T-cell (primary cell): ENCODE measurements at places on chromosomes 11 and 22. TPM values are rescaled to one million over a fixed set of nuclear protein-coding genes. Genes with fewer than 3 reads are reported as not detected.
A peak's percentile ranks its signal among the peaks of the same experiment; 100 is the strongest.

Gene PHF21A
- 45.5 TPM for total RNA-seq

DNA sequence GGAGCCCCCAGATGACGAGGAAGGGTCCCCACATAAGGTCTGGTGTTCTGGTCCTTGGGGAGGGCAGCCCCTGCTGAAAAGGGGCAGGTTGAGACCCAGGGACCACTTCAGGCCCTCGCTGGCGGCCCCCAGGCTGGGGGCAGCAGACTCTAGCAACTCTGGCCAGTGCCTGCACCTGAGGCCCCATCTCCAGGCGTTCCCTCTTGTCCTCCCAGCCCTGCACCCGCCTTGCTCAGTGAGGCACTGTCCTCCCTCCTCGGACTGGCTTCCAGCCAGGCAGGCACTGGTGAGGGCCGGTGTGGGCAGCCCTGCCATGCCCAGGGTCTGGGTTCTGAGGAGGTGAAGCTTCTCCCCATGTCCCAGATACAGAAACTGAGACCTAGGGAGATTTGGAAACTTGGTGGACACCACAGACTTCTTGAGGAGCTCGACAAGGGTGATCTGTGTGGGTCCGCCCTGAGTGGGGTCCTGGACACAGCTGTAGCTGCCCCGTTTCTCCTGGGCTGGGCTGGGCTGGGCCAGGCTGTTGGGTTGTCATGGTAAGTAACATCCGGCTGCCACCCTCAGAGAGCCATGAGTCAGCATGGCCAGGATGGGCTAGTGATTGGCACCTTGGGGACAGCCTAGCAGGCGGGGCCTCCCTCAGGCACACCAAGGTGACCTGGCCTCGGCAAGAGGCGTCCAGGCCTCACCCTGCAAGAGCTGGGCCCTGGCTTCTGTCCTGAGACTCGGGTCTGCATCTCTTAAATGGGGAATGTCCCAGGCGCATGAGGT, 11.1 kb upstream of the PHLDA2 start:
- DNase-seq, result peak; percentile 32

Gene TNNT3
- total RNA-seq, result 15.9 TPM

DNA sequence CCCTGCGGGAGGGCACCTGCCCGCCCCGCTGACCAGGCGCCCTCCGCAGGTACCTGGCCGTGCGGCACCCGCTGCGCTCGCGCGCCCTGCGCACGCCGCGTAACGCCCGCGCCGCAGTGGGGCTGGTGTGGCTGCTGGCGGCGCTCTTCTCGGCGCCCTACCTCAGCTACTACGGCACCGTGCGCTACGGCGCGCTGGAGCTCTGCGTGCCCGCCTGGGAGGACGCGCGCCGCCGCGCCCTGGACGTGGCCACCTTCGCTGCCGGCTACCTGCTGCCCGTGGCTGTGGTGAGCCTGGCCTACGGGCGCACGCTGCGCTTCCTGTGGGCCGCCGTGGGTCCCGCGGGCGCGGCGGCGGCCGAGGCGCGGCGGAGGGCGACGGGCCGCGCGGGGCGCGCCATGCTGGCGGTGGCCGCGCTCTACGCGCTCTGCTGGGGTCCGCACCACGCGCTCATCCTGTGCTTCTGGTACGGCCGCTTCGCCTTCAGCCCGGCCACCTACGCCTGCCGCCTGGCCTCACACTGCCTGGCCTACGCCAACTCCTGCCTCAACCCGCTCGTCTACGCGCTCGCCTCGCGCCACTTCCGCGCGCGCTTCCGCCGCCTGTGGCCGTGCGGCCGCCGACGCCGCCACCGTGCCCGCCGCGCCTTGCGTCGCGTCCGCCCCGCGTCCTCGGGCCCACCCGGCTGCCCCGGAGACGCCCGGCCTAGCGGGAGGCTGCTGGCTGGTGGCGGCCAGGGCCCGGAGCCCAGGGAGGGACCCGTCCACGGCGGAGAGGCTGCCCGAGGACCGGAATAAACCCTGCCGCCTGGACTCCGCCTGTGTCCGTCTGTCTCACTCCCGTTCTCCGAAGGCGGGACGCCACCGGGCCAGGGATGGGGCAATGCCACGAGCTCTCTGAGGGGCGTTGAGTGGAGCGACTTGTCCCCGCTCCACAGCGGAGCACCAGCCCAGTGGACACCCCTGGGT, 1.8 kb downstream of the GALR3 start:
- DNase-seq, result no peak

- DNase-seq, result peak; percentile 45
Measured at GRCh38 chr11:128632141-128632791, 44.9 kb upstream of the ETS1 start.

GRCh38 chr22:20750461-20751184, 23.3 kb upstream of the SERPIND1 start:
- DNase-seq, result no peak

Gene RIMBP3C
- total RNA-seq, result 2.8 TPM

GRCh38 chr22:50015451-50016307, 3.1 kb upstream of the IL17REL start:
- DNase-seq, result no peak

GRCh38 chr11:13238879-13239514, 38.6 kb upstream of the BMAL1 start:
- peak; percentile 56 for DNase-seq

- DNase-seq, result no peak
Measured at GRCh38 chr11:45414088-45414487, 127.9 kb upstream of the SYT13 start.

DNA sequence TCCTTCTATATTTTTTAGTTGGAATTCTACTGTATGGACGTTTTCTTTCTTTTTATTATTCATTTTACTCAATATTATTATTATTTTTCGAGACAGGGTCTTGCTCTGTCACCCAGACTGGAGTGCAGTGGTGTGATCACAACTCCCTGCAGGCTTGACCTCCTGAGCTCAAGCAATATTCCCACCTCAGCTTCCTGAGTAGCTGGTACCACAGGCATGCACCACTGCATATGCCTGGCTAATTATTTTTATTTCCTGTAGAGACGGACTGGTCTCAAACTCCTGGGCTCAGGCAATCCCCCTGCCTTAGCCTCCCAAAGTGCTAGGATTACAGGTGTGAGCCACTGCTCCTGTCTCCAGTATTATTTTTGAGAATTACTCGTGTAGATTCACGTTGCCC, 34.0 kb upstream of the CCDC134 start:
- DNase-seq, result no peak

DNA sequence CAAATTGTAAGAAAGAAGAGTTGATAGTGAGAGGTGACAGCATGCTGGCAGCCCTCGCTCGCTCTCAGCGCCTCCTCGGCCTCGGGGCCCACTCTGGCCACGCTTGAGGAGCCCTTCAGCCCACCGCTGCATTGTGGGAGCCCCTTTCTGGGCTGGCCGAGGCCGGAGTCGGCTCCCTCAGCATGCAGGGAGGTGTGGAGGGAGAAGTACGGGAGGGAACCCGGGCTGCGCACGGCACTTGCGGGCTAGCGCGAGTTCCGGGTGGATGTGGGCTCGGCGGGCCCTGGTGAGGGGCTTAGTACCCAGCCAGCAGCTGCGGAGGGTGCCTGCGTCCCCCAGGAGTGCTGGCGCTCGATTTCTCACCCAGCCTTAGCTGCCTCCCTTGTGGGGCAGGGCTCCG, 539.7 kb upstream of the CCDC179 start:
- DNase-seq, result no peak

Gene KDM2A
- 173 TPM for total RNA-seq

- DNase-seq, result no peak
Measured at GRCh38 chr11:34640050-34640923, 19.4 kb downstream of the EHF start.

DNA sequence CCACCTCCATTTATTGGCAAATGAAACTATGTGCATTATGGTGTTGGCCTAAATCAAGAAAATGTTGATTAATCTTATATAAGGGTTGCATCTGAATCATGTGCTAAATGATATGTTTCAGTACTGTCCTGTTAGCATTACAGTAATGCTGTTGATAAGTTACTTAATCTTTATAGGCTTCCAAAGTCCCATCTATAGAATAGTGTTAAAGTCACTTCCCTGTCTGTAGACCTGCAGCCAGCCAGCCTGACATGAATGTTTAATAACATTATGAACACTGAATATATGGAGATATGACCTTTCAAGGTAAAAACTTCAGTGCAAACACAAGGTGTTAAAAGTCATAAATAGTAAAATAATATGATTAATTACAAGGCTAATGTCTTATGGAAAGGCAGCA, 3.6 kb upstream of the TOM1 start:
- no peak for DNase-seq

DNA sequence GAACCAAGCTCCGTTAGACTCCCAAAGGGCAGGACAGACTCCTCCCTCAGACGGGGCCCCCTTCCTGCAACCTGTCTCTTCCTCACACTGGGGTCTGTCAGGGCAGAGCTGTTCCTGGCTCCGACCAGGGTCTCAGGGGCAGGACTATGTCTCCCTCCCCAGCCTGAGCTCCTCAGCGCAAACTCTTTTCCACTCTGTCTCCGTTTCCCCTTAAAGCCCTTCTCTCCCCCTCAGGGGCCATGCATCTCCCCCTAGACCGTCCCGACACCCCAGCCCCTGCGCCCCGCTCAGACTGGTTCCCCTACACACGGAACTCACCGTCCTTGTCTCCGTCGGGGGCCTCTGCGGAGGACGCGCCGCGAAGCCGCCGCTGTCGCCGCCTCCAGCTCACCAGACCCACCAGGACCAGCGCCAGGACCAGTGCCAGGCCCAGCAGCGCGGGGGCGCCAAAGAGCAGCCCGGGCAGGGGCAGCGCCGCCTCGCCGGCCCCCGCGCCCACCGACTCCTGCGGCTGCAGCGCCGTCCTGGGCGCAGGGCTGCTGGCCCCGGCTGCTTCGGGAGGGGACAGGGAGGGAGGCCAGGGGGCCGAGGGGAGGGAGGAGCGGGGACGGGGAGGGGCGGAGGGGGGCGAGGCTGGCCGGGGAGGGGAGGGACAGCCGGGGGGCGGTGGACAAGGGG, 684 bp downstream of the TNFRSF13C start:
- DNase-seq, result peak; percentile 78

GRCh38 chr11:110317516-110317932, 21.1 kb upstream of the RDX start:
- DNase-seq, result no peak

GRCh38 chr11:10478574-10479550, 23.8 kb downstream of the AMPD3 start:
- DNase-seq, result no peak

DNA sequence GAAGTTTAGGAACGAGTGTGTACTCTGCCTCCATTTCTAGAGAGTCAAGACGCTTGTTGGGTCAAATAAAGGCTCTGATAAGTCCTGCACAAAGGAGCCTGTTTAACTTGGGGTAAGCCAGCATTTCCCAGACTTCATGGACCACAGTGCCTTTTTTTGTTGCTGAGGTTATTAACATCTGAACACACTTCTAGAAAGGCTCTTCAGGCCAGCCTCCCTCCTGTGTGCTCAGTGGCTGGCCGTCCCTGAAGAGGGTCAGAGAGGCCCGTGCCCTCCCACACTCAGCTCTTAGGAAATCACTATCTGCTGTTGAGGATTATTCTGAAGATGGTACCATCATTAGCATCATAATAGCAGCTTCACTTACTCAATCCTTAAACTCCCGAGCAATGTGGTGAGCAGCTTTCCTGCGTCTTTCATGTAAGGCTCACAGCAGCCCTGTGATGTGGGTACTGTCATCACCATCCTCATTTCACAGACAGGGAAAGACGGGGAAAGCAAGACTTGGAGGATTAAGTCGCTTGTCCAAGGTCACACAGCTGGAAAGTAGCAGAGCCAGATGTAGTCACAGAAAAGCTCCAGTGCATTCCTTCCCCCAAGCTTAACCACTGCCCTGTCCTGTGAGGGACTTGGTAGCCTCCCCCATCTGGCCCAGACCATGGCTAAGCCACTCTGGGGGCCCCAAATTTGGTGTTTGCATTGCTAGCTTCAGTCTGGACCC, 71.3 kb downstream of the TSPAN18 start:
- no peak for DNase-seq

GRCh38 chr11:131626788-131627187, 256.4 kb downstream of the NTM start:
- no peak for DNase-seq

Gene SEPTIN5
- total RNA-seq, result 1.4 TPM

DNA sequence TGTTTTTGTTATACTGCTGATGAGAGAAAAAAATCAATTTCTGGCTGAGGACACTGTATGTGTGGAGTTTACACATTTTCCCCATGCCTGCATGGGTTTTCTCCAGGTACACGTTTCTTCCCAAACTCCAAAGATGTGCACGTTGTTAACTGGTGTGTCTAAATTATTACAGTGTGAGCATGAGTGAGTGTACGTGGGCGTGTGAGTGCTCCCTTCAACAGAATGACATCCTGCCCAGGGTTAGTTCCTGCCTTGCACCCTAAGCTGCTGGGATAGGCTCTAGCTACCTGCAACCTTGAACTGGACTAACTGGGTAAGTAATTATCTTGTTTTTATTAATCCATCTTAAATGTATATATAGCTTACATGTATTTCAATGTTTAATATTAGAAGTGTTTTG, 5.5 kb downstream of the NPAT start:
- DNase-seq, result no peak

GRCh38 chr11:110059706-110060463, 33.3 kb upstream of the ZC3H12C start:
- no peak for DNase-seq

DNA sequence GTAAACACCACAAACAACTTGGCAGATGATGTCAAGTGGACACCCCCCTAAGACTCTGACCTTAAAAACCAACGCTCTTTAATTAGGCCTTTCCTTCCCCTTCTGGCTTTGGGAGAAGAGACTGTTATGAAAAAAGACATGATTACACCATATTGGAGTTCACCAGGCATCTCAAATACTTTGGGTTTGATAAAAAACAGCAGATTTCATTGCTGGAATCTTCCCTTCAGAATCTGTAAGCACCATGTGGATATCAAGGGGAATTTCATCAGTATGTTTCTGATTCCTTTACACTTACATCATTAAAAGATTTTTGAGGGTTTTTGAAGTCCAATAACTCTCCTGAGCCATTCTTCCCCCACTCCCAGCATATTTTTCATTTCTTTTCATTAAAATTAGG, 85.6 kb downstream of the KIRREL3 start:
- DNase-seq, result no peak

GRCh38 chr11:113553235-113553634, 78.0 kb upstream of the DRD2 start:
- DNase-seq, result no peak
